Esophagus muscularis mucosa (tissue), 4 donors: ENCODE measurements at places on chromosomes 2 and 18. TPM values are rescaled to one million over a fixed set of nuclear protein-coding genes. Genes with fewer than 3 reads are reported as not detected.

GRCh38 chr18:27491772-27492171 lies 306.7 kb upstream of the CHST9 start:
- no peak overlapping the region for H3K27ac ChIP-seq
- H3K36me3 ChIP-seq: no peaks in the 10 kb centered on the region
- no peaks in the 10 kb centered on the region for H3K4me1 ChIP-seq
- no peak for DNase-seq
- no peaks in the 10 kb centered on the region for H3K27me3 ChIP-seq

DNA sequence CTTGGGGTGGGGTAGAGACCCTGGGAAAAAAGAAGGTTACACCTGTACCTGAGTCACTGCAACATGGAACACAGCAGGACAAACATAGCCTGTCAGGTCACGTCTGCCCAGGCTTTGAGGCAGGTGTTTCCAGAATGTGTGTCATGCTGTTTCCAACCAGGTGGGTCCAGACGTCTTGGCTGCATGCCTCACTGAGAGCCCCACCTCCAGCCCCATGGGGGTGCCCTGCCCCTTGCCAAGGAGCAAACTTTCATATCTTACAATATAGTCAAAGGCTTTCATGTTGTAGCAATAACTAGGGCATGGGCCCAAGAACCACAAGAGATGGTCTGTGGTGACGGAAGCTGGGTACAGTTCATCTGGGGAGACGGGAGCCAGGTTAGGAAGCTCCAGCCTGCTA lies 499.7 kb downstream of the BCL11A start:
- no peak overlapping the region for H3K4me3 ChIP-seq
- H3K27ac ChIP-seq: no peak overlapping the region
- no peak for DNase-seq
- no peaks in the 10 kb centered on the region for H3K4me1 ChIP-seq

GRCh38 chr2:64650722-64651338 lies 2.9 kb downstream of the SERTAD2 start:
- H3K27ac ChIP-seq: no peak overlapping the region
- peaks cover 70% of the 10 kb centered on the region for H3K4me1 ChIP-seq
- no peak for DNase-seq
- H3K4me3 ChIP-seq: no peak overlapping the region

DNA sequence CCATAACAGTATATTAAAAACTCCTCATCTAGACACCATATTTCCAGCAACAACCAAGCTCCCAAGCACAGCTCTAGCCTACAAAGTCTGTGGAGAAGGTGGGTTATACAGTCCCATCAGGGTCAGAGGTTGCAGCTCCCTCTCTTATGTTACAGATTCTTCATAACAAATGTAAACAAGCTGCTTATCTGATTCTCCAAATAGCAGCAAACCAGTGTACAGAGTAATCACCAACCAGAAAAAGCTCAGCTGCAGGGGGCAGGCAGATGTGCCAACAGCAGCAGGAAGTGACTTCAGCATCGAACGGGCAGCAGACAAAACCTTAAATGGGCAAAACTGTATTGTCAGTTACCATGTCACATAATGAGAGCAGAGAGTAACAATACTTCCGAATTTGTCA lies 52.9 kb upstream of the NABP1 start:
- no peaks in the 10 kb centered on the region for H3K36me3 ChIP-seq
- no peaks in the 10 kb centered on the region for H3K4me1 ChIP-seq
- no peak overlapping the region for H3K27ac ChIP-seq
- no peaks in the 10 kb centered on the region for H3K27me3 ChIP-seq

DLX2 gene
- total RNA-seq: not detected

IL1RL2 gene
- total RNA-seq: 0.92 TPM

TUBA3E gene
- total RNA-seq: not detected

SAG gene
- total RNA-seq: not detected
